Type B pancreatic cell (in vitro differentiated cells): ENCODE measurements at places on chromosomes 16 and 17. TPM values are rescaled to one million over a fixed set of nuclear protein-coding genes. Genes with fewer than 3 reads are reported as not detected.

- H3K27ac ChIP-seq = no peak overlapping the region
- DNase-seq = no peak
- no peak overlapping the region for H3K4me3 ChIP-seq
- no peaks in the 10 kb centered on the region for H3K27me3 ChIP-seq
These were observed 95.6 kb upstream of the CDYL2 start for GRCh38 chr16:80899809-80900592.

GRCh38 chr16:23342083-23342640 lies 40.1 kb downstream of the SCNN1B start:
- no peak overlapping the region for H3K4me3 ChIP-seq
- H3K27me3 ChIP-seq = peaks cover 14% of the 10 kb centered on the region
- no peaks in the 10 kb centered on the region for H3K36me3 ChIP-seq
- no peak overlapping the region for H3K27ac ChIP-seq
- no peak for DNase-seq

DNA sequence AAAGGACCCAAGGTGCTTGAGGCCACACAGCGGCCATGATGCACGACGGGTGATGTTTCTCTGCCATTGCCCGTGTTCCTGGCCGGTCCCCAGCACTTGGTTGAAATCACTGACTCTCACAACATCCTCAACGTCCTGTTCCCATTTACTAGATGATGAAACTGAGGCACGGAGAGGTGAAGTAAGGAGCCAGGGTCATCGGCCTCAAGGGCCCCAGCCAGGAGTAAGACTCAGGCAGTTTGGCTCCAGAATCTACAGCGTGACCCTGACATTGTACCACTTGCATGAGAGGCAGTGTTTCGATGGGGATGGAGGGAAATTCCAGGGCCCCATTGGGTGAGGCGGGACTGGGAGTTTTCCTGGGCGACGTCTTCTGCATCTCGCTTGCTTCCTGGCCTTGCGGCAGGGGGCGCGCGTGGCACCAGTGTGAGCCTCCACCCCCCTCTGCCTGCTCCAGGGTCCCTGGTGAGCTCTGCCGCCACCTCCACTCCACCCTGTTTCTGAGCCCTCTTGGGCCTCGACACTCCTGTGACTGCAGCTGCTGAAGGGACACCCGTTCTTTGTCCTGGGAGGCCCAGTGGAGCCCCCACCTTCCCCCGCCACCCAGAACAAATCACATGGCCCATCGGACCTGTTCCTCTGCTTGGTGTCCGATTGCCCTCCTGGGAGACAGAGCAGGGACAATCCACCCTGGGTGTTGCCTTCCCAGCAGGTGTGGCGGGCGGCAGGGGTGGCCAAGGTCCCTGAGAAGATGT lies 133.0 kb upstream of the GSE1 start:
- no peaks in the 10 kb centered on the region for H3K36me3 ChIP-seq
- peaks cover 33% of the 10 kb centered on the region for H3K4me1 ChIP-seq
- H3K4me3 ChIP-seq = no peak overlapping the region
- no peak for DNase-seq
- peaks cover 4% of the 10 kb centered on the region for H3K27me3 ChIP-seq

DNA sequence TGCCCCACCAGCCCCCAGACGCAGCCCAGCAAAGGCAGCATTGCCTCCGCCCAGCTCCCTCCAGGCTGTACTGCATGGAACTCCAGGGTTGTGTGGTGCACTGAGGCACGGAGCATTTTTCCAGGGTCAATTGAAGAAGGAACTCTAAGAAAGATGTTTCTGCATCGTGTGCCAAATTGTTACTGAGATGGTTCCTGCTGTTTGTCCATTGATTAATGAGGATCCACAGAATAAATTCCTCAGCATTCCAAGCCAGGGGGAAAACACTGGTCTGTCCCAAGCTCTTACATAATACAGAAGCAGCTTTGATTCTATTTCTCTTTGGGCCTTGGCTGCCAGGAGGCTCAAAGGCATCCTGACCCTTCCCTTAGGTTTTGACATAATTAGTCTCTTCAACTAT lies 80.9 kb downstream of the ZNF423 start:
- peaks cover 5% of the 10 kb centered on the region for H3K36me3 ChIP-seq

ATXN2L gene
- 166 and 208 TPM in 2 replicates for total RNA-seq
